Lung microvascular endothelial cell (primary cell): ENCODE measurements at places on chromosomes 4 and X. TPM values are rescaled to one million over a fixed set of nuclear protein-coding genes. Genes with fewer than 3 reads are reported as not detected.

The MAGEA12 gene
- total RNA-seq, result not detected in 2 replicates

The DOCK11 gene
- total RNA-seq, result 0.20 and 0.22 TPM in 2 replicates

The MAGED4B gene
- total RNA-seq, result 15.5 and 71.0 TPM in 2 replicates

The CD38 gene
- 10.9 and 11.1 TPM in 2 replicates for total RNA-seq

The CXCL11 gene
- 0.20 and 0.44 TPM in 2 replicates for total RNA-seq

The CLDN34 gene
- total RNA-seq, result under 0.01 and 0.20 TPM in 2 replicates

The VCX2 gene
- total RNA-seq, result not detected in 2 replicates

The TCEAL7 gene
- total RNA-seq, result 0.22 TPM in 1 of 2 replicates, not detected in the other

The TCEAL6 gene
- total RNA-seq, result not detected in 2 replicates

The VGLL1 gene
- not detected in 2 replicates for total RNA-seq

The MMRN1 gene
- total RNA-seq, result 1,427 and 4,891 TPM in 2 replicates

The RGN gene
- 0.20 and 0.65 TPM in 2 replicates for total RNA-seq

The SATL1 gene
- under 0.01 TPM in 1 of 2 replicates, not detected in the other for total RNA-seq

The CD99L2 gene
- 28.3 and 36.9 TPM in 2 replicates for total RNA-seq

The MAGEA2B gene
- total RNA-seq, result not detected in 2 replicates
